ENCODE measurements at places on chromosomes 2 and 18. TPM values are rescaled to one million over a fixed set of nuclear protein-coding genes. Genes with fewer than 3 reads are reported as not detected.

POTEI gene
- 0.06 TPM for total RNA-seq

ANKRD53 gene
- total RNA-seq, result 0.34 TPM

IL1RL1 gene
- total RNA-seq, result 20.5 TPM

FTCDNL1 gene
- total RNA-seq, result not detected

DHRS9 gene
- total RNA-seq, result not detected

KCNG2 gene
- not detected for total RNA-seq

RAPH1 gene
- 69.8 TPM for total RNA-seq

COBLL1 gene
- 9.0 TPM for total RNA-seq

HAAO gene
- total RNA-seq, result not detected

CRYGC gene
- not detected for total RNA-seq

YIPF4 gene
- 17.3 TPM for total RNA-seq

CKAP2L gene
- total RNA-seq, result 2.5 TPM

OSR1 gene
- 1.3 TPM for total RNA-seq

KLHL14 gene
- total RNA-seq, result 0.48 TPM

FLACC1 gene
- total RNA-seq, result 0.15 TPM

NTSR2 gene
- not detected for total RNA-seq

SFXN5 gene
- 16.9 TPM for total RNA-seq

FZD7 gene
- 10.5 TPM for total RNA-seq

All from glomerular endothelial cell (primary cell).